ENCODE measurements at places on chromosomes 1 and 21.

DNA sequence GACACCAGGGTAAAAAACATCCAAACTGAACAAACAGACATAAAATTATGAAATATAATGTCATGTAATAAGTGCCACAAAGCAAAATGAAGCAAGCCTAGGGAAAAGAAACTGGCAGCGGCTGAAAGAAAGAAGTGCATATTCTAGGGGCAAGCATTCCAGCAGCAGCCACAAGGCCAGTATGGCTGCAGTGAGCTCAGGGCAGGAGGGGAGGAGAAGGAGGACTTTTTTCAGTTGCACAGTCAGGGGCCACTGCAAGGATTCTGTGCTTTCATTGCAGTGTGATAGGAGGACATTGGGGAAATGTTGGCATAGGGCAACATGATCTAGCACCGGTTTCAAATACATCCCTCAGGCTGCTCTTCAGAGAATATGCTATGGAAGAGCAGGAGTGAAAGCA lies 263.8 kb downstream of the NEGR1 start:
- no peaks in the 10 kb centered on the region for H3K36me3 ChIP-seq
- no peak for DNase-seq
- no peak overlapping the region for H3K4me3 ChIP-seq
- H3K27ac ChIP-seq: no peak overlapping the region
- no peaks in the 10 kb centered on the region for H3K27me3 ChIP-seq
- H3K4me1 ChIP-seq: no peaks in the 10 kb centered on the region

- H3K36me3 ChIP-seq: no peaks in the 10 kb centered on the region
- no peak for DNase-seq
- no peaks in the 10 kb centered on the region for H3K4me1 ChIP-seq
- no peak overlapping the region for H3K4me3 ChIP-seq
- H3K27me3 ChIP-seq: peaks cover 1% of the 10 kb centered on the region
Observed at GRCh38 chr21:35838350-35838749, 222.0 kb downstream of the SETD4 start.

GRCh38 chr1:227999056-227999930 lies 7.5 kb upstream of the WNT3A start:
- H3K4me1 ChIP-seq: no peaks in the 10 kb centered on the region
- H3K36me3 ChIP-seq: no peaks in the 10 kb centered on the region
- no peak overlapping the region for H3K4me3 ChIP-seq
- H3K27ac ChIP-seq: no peak overlapping the region
- H3K27me3 ChIP-seq: peaks cover 22% of the 10 kb centered on the region

GRCh38 chr1:63773815-63774616 lies at the start of gene ROR1:
ROR1 (plus strand) TSS chr1:63774017.
- H3K27ac ChIP-seq: no peak within 1 kb of the TSS
- H3K27me3 ChIP-seq: peaks cover 50% of the 10 kb centered on the region
- peaks cover 14% of the 10 kb centered on the region for H3K4me1 ChIP-seq
- H3K4me3 ChIP-seq: peak within 1 kb of the TSS; percentile 66

DNA sequence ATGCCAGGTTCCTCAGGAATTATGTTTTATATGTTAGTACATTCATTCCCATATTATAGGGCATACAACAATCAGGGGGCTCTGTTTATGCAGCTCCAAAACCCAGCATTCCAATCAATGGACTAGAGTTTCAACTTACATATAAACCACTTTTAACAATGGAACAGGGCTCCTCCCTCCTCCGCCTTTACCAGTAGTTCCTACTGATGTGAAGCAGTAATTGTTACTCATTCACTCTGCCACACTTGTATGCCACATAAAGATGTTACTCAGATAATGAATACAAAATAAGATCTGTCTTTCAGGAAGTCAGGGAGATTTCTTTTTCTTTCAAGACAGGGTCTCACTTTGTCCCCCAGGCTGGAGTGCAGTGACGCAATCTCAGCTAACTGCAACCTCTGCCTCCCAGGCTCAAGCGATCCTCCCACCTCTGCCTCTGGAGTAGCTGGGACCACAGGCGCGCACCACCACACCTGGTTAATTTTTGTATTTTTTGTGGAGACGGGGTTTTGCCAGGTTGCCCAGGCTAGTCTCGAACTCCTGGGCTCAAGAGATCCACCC lies 17.1 kb downstream of the ZNF281 start:
- no peak overlapping the region for H3K4me3 ChIP-seq
- H3K27me3 ChIP-seq: no peaks in the 10 kb centered on the region
- H3K4me1 ChIP-seq: no peaks in the 10 kb centered on the region
- no peaks in the 10 kb centered on the region for H3K36me3 ChIP-seq

- no peaks in the 10 kb centered on the region for H3K27me3 ChIP-seq
- no peak for DNase-seq
- H3K4me3 ChIP-seq: no peak overlapping the region
- no peak overlapping the region for H3K27ac ChIP-seq
- H3K4me1 ChIP-seq: peaks cover 30% of the 10 kb centered on the region
- H3K36me3 ChIP-seq: peaks cover 9% of the 10 kb centered on the region
Observed at GRCh38 chr1:1680912-1681273, 11.7 kb downstream of the SLC35E2B start.

GRCh38 chr1:96073100-96073499 lies 648.5 kb upstream of the PTBP2 start:
- no peak for DNase-seq
- no peaks in the 10 kb centered on the region for H3K27me3 ChIP-seq
- no peak overlapping the region for H3K27ac ChIP-seq
- H3K4me1 ChIP-seq: no peaks in the 10 kb centered on the region
- H3K4me3 ChIP-seq: no peak overlapping the region
- H3K36me3 ChIP-seq: no peaks in the 10 kb centered on the region

GRCh38 chr1:32632829-32633228 lies 17.5 kb downstream of the ZBTB8OS start:
- no peak overlapping the region for H3K4me3 ChIP-seq
- no peak for DNase-seq
- peaks cover 4% of the 10 kb centered on the region for H3K4me1 ChIP-seq

GRCh38 chr1:36753451-36753850 lies 270.7 kb upstream of the CSF3R start:
- no peaks in the 10 kb centered on the region for H3K36me3 ChIP-seq

- DNase-seq: no peak
- H3K27ac ChIP-seq: no peak overlapping the region
- H3K4me1 ChIP-seq: no peaks in the 10 kb centered on the region
- peaks cover 26% of the 10 kb centered on the region for H3K27me3 ChIP-seq
Observed at GRCh38 chr1:41431490-41432350, 52.8 kb downstream of the EDN2 start.

GRCh38 chr1:229117664-229118300 lies 153.1 kb upstream of the RAB4A start:
- peaks cover 8% of the 10 kb centered on the region for H3K4me1 ChIP-seq
- no peak overlapping the region for H3K4me3 ChIP-seq
- H3K27ac ChIP-seq: no peak overlapping the region
- H3K36me3 ChIP-seq: no peaks in the 10 kb centered on the region
- no peak for DNase-seq

DNA sequence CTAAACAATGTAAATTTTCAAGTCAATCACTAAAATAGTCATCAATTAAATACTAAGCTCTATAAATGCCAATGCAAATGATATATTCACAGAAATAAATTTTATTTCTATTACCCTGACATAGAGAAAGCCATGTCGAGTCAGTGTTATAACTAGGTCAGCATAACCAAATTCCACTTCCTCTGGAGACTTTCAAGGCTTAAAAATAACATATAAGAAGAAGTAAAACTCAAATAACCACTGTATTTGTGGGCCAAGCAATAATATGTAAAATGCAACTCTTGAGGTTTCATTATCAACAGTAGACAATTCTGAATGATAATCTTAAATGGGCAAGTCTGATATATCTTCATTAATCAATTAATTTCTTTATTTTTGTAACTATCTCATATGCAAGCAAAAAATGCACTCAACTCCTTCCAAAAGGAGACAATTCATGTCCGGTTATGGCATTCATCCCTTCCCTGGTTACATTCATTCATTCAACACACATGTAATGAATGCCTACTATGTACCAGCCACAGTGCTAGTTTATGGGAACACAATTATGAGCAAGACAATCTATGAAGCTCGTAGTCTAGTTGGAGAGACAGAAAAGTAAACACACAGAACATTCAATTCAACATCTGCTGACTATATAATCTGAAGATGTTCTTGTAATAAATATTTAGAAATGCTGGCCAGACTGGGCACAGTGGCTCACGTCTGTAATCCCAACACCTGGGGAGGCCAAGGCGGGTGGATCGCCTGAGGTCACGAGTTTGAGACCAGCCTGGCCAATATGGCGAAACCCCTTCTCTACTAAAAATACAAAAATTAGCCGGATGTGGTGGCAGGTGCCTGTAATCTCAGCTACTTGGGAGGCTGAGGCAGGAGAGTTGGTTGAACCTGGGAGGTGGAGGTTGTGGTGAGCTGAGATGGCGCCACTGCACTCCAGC lies 37.1 kb upstream of the CAP1 start:
- H3K27ac ChIP-seq: no peak overlapping the region
- peaks cover 4% of the 10 kb centered on the region for H3K4me1 ChIP-seq
- no peaks in the 10 kb centered on the region for H3K36me3 ChIP-seq
- no peak for DNase-seq
- H3K4me3 ChIP-seq: no peak overlapping the region

DNA sequence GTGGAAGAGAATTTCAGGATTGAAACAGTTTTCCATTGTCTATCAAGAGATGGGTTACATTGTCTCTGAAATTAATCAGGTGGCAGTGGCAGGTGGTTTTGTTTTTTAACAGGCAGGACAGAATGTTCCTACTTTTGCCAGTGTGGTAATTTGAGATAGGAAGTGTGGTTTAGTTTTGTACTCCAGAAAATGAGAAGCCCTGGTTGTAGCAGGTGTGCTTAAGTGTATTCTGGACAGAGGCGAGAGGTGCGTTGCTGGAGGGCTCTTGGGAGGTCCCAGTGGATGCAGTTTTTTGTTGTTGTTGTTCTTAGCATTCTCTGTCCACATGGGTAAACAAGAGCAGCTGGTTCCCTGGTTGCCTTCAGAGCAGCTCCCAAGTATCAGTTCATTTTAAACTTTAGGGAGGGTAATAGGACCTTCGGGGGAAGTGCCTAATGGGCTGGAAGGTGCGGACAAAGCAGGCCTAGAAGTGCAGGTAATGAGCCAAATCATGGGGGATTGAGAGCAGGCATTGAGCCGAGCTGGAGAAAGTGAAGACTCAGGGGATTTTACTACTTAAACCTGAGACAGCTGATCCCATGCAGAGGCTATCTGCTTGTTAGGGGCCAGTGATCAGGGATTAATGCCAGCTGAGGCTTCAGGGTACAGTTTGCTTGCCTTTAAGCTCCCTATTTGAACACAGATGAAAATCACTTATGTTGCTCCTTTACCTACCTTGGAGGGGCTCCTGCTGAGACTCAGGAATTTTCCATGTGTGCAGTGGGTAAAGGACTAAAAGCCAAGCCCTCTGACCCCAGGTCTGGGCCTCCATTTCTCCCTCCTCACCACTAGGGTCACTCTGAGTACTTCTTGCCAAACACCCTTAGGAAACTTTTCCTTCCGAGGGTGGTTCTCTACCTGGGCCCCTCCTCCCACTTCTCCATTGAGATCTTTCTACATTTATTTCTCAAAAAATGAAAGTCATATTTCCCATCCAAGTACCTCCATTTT lies 6.1 kb downstream of the PFKFB2 start:
- H3K36me3 ChIP-seq: no peaks in the 10 kb centered on the region
- H3K4me3 ChIP-seq: no peak overlapping the region
- DNase-seq: no peak
- no peak overlapping the region for H3K27ac ChIP-seq
- no peaks in the 10 kb centered on the region for H3K4me1 ChIP-seq

- H3K27ac ChIP-seq: no peak overlapping the region
- no peak overlapping the region for H3K4me3 ChIP-seq
- peaks cover 35% of the 10 kb centered on the region for H3K4me1 ChIP-seq
- H3K27me3 ChIP-seq: no peaks in the 10 kb centered on the region
- no peak for DNase-seq
- peaks cover 10% of the 10 kb centered on the region for H3K36me3 ChIP-seq
Observed at GRCh38 chr1:6822530-6823359, 37.5 kb downstream of the CAMTA1 start.

DNA sequence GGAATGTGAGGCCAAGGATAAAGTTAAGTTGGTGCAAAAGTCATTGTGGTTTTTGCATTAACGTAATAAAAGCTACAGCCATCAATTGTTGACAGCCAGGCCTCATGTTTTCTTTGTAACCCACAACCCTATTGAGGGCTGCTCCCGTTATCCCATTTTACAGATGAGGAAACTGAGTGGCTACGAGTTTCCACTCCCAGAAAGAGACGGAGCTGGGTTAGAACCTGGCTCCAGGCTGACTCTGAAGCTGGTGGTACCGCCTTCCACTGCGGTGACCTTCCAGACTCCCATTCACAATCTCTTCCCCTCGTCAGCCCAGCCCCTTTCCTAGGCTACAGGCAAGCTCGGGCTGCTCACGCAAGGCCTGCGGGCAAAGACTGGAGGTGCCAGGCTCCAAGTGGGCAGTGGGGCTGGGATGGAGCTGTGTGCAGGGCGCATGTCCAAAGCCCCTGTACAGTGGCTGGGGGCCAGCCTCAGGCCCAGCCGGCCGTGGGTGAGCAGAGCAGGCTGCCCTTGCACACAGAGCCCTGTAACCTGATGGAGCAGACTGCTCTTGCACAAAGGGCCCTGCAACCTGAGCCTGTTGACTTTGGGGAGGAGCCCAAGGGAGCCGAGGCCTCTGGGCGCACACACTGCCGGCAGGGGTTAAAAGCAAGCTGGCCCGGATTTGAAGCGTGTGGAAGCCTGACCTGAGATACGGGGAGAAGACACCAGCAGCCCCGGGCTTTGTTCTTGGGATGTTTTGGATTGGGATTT lies 97.4 kb upstream of the TMPRSS2 start:
- peaks cover 24% of the 10 kb centered on the region for H3K27me3 ChIP-seq
- no peak overlapping the region for H3K4me3 ChIP-seq
- H3K4me1 ChIP-seq: no peaks in the 10 kb centered on the region
- no peak for DNase-seq
- H3K27ac ChIP-seq: no peak overlapping the region
- H3K36me3 ChIP-seq: no peaks in the 10 kb centered on the region

DNA sequence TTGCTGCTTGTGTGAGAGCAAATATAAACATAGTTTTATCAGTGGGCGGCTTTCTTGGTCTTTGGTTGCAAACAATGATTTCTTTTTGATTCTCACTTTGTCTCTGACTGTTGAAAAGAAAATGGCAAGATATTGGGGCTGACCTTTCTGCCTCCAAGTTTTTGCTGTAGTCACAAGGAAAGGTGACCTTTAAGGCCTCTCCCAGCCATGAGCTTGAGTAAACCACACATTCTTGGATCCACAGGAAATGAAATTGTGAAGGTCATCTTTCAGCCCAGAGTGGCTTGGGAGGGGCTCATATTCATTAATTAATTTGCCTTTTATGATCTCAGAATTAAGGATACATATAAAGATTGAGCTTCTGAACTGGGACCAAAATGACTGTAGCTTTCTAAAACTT lies 241.6 kb downstream of the BACH1 start:
- H3K27ac ChIP-seq: no peak overlapping the region
- DNase-seq: no peak
- no peaks in the 10 kb centered on the region for H3K4me1 ChIP-seq
- H3K36me3 ChIP-seq: peaks cover 7% of the 10 kb centered on the region
- no peaks in the 10 kb centered on the region for H3K27me3 ChIP-seq

- no peak for DNase-seq
- no peak overlapping the region for H3K4me3 ChIP-seq
- peaks cover 15% of the 10 kb centered on the region for H3K36me3 ChIP-seq
- no peak overlapping the region for H3K27ac ChIP-seq
- H3K4me1 ChIP-seq: peaks cover 14% of the 10 kb centered on the region
Observed at GRCh38 chr1:212867192-212867591, 9.1 kb downstream of the FLVCR1 start.

All from activated CD4-positive, alpha-beta memory T cell treated with anti-CD3 and anti-CD28 coated beads for 36 hours (primary cell).